ENCODE measurements at places on chromosomes 6 and 20. TPM values are rescaled to one million over a fixed set of nuclear protein-coding genes. Genes with fewer than 3 reads are reported as not detected.

- DNase-seq: no peak
Measured at GRCh38 chr20:38747495-38748096, 664 bp upstream of the ACTR5 start.

The AFDN gene
- 54.7 TPM for polyA plus RNA-seq

The RGS17 gene
- polyA plus RNA-seq: 0.67 TPM

The GCM1 gene
- polyA plus RNA-seq: not detected

The PRR18 gene
- polyA plus RNA-seq: 0.90 TPM

GRCh38 chr6:32947552-32948465 lies 5.1 kb downstream of the HLA-DMA start:
- no peak for DNase-seq

DNA sequence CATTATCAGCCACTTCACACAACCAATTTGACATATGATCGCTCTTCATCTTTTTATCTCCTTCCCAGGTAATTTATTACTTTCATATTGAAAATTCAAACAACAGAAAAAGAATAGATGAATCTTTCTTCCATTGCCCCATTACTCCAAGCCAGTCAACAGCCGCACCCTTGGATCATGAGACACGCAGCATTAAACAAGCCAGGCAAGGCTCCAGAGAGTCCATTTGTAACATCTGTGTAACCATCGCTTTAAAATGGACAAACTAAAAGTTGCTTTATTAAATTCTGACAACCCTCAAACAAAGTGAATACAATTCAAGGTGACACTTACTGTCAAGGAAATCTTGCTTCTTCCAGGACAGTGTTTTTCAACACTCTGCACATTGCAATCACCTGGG lies 200.3 kb downstream of the EPM2A start:
- DNase-seq: peak; percentile 33

DNA sequence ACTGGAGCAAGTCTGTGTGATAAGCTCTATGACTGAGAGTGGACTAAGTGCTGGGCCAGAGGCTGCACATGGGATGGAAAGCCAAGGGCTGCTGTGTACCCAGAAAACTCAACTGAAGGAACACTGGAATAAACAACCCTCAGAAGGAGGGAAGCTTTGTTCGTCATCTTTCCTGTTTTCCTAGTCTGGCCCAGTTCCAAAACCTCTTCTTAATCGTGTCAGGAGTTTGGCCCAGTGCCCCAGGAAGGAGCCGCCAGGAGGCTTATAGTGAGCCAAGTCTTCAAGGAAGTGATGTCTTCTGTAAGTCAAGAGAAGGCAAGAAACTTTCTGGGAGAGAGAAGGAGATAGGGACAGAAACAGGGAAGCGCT lies 23.3 kb upstream of the TOP1 start:
- peak; percentile 85 for DNase-seq

DNA sequence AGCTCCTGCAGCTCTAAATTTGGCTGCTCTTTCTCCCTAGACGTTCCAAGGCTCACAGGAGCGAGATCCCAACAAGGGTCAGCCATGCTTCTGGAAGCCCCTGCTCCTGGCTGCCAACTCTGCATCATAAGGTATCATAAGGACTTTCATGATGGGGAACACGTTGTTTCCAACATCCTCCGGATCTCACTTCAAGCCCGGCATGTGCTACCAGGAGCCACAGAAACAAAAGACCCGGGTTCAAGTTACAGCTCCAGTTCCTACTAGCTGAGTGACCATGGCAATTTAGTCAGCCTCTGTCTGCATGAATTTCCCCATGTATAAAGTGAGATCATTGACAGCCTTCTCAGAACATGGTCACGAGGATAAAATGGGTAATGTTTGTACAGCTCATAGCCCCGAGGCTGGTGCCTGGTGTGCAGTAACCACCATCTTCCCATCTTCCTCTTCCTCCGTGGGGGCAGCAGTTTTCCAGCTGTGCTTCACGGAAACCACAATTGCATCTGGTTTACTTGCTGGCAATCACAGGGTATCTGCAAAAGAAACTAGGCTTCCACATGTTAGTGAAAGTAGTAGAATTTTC lies 209.0 kb upstream of the ECI2 start:
- no peak for DNase-seq

The TFAP2A gene
- polyA plus RNA-seq: 0.27 TPM

- no peak for DNase-seq
Measured at GRCh38 chr6:6452002-6452401, 131.5 kb upstream of the F13A1 start.

GRCh38 chr20:61806995-61807394 lies 258.7 kb downstream of the TAF4 start:
- no peak for DNase-seq

The TRIM15 gene
- polyA plus RNA-seq: not detected

The GRIK2 gene
- polyA plus RNA-seq: 2.9 TPM

DNA sequence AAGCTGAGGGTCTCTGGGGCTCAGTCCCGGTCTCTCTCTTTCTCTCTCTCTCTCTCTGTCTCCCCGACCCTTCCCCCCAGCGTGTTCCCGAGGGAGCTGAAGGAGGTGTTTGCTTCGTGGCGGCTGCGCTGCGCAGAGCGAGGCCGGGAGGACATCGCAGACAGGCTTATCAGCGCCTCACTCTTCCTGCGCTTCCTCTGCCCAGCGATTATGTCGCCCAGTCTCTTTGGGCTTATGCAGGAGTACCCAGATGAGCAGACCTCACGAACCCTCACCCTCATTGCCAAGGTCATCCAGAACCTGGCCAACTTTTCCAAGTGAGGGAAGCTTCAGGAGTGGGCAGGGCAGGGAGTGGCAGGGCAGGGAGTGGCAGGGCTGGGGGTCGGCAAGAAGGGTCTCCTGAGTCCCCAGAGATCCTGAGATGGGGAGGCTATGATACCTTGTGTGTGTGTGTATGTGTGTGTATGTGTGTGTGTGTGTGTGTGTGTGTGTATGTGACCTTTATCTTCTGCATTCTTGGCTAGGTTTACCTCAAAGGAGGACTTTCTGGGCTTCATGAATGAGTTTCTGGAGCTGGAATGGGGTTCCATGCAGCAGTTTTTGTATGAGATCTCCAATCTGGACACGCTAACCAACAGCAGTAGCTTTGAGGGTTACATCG lies 13.6 kb upstream of the ZBTB9 start:
- no peak for DNase-seq
